NCI-H2171 (cell line): ENCODE measurements at places on chromosomes 2 and 18.

GRCh38 chr2:112075490-112076260 is 20.6 kb downstream of the TMEM87B start:
- no peak for DNase-seq

DNA sequence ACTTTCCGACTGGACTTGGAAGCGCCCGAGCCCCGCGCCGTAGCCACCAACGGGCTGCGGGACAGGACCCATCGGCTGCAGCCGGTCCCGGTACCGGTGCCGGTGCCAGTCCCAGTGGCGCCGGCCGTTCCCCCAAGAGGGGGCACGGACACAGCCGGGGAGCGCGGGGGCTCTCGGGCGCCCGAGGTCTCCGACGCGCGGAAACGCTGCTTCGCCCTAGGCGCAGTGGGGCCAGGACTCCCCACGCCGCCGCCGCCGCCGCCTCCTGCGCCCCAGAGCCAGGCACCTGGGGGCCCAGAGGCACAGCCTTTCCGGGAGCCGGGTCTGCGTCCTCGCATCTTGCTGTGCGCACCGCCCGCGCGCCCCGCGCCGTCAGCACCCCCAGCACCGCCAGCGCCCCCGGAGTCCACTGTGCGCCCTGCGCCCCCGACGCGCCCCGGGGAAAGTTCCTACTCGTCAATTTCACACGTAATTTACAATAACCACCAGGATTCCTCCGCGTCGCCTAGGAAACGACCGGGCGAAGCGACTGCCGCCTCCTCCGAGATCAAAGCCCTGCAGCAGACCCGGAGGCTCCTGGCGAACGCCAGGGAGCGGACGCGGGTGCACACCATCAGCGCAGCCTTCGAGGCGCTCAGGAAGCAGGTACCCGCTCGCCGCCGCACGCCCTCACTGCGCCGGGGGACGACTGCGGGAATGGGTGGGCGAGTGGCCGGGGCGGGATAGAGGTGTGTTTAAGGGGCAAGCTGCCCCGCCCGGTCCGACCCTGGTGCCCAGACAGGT is 713 bp downstream of the ATOH8 start:
- peak; percentile 52 for DNase-seq

DNA sequence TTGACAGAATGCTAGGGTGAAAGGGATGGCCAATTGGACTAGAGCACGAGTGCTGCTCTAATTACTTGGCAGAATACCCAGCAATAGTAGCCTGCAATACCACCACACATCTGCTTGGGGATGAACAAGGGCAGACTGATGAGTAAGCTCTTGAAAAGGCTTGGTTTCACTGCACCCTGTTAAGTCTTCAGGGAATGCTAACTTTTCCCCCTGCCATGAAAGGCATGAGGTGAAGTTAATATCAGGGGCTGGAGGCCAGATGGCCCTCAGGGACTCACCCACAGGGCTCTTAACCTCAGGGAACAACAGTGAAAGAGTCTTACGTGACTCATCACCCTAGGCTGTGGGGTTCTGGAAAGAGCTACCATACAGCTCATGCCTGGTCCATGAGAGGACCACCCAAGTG is 51.7 kb upstream of the MYL1 start:
- DNase-seq: no peak

- no peak for DNase-seq
Observed at GRCh38 chr18:22778996-22779395, 154.1 kb upstream of the RBBP8 start.

- no peak for DNase-seq
Observed at GRCh38 chr18:33853187-33853586, 275.2 kb downstream of the ASXL3 start.

GRCh38 chr2:166343467-166343866 is 32.3 kb downstream of the SCN9A start:
- no peak for DNase-seq
